ENCODE measurements at places on chromosomes 3 and 15.

- no peak for DNase-seq
These were observed 29.3 kb downstream of the RFT1 start for GRCh38 chr3:53100818-53101466.

DNA sequence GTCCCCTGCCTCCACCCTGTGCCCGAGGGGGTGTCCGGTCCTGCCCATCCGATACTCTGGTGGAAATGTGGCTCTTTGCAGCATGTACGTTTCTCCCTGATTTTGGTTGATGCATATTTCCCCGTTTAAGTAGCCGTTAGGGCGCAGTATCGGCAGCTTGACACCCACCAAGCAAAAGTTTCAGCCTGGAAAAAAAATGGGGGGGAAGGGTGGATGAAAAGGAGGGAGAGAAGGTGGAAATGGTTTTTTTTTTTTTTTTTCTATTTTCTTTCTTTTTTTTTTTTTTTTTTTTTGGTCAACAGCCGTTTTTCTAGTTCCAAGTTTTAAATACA, 1.3 kb downstream of the RAP2B start:
- no peak for DNase-seq

DNA sequence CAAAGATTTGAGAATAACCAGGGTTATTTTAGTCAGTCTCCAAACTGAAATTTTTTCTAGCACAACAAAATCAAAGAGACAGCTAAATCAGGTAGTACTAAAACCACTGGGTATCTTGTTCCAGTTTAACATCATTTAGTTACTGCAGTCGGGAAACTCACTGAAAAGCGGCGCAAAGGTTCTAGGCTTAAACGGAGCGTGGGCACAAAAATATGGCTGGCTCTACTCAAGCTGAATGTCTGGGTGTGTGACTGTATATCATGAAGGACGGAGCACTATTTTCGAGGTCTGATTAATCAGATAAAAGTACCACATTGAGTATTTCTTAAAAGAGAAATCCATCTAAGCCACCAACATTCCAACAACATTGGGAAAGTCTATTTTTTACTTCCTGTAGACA, 152.1 kb downstream of the TBL1XR1 start:
- DNase-seq: no peak

DNA sequence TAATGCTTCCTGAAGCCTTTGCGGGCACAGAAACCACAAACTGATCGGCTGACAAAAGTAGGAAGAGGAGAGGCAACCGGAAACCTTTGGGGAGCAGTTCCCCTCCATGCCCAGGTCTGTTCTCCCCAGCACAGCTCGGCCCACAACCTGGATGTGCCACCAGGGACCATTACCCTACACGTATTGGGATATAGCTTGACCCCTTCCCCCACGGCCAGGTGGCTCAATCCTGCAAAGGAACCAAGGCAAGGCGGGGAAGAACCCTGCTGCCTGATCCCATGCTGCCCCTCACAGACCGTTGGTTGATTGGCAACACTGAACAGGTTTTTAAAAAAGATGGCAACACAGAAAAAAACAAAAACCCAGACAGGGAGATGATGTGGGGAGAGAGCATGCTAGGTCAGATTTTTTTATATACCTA, 19.7 kb upstream of the TCAIM start:
- DNase-seq: no peak

- no peak for DNase-seq
These were observed 111.6 kb downstream of the AQP9 start for GRCh38 chr15:58249646-58250312.
